Activated naive CD4-positive, alpha-beta T cell treated with anti-CD3 and anti-CD28 coated beads for 36 hours (primary cell): ENCODE measurements at places on chromosomes 2 and 18. TPM values are rescaled to one million over a fixed set of nuclear protein-coding genes. Genes with fewer than 3 reads are reported as not detected.

- no peak for DNase-seq
Observed at GRCh38 chr2:44953499-44953883, 12.0 kb downstream of the SIX3 start.

DNA sequence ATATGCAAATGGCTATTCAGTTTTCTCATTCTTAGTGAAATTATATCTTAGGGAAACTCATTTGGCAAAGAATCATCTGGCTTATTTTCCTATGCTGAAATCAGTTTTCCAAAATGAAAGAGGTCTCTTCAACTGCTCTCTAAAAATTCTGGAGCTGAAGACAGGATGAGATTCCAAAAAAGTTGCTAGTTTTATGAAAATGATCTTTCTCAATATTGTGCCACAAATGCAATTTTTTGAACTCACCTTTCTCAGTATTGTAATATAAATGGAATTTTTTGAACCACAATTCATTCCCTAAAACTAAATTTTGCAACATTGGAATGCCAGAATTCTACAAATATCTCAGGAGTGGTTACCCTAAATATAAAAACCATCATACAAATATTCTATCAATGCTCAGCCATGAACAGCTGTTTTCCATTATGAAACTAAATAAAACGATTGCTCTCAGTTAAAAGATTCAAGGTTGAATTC, 147.7 kb upstream of the PKDCC start:
- DNase-seq = no peak

Gene ASB18
- total RNA-seq = not detected

- no peak for DNase-seq
Observed at GRCh38 chr2:9021563-9022211, 18.2 kb upstream of the MBOAT2 start.

DNA sequence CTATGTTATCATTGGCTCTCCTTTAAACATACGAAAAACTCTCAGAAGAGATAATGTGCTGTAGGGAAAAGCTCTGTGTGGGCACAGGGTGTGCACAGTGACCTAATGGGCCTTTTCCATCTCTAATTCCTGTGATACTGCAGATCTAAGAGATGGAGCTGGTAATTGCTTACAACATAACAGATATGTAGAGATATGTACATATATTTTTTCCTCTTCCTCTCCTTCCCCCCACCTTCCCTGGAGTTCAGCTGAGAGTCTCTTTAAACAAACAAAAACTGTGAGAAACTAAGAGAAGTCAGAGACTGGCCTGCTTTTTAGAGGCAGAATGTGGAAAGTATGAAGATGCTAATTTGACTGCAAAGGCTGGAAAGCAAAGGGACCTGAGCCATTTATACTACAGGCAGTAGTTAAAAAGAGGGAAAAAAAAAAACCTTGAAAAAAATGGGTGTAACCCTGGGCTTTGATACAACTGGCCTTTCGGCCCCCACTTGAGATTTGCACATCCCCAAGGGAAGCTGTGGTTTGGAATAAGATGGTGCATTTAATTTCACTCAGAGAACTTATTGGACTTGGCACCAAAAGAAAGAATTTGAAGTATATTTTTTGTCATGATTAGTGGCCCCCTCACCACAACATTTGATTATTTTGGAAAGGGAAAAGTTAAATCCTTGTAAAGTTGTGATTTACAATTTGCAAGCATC, 502.2 kb upstream of the ZEB2 start:
- DNase-seq = no peak

GRCh38 chr18:24018299-24018886, 3.8 kb downstream of the TTC39C start:
- peak; percentile 45 for DNase-seq

Gene KIF1A
- 8.4 TPM for total RNA-seq

GRCh38 chr2:137724912-137725311, 239.4 kb upstream of the HNMT start:
- DNase-seq = no peak

DNA sequence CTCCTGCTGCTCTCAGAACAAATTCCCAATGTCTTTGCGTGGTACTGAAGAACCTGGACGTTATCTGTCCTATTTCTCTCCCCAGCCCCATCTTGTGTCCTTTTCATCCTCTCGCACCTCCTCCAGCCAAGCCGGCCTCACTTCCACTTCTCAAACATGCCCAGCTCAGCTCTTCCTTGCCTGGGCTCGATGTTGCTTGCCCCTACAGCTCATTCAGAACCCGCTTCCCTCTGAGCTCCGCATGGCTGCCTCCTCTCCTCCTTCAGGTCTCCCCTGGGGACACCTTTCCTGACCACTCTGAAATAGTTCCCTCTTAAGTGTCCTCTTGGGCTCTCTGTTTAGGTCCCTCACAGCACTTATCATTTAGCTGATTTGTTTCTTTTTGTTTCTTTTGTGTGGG, 6.7 kb upstream of the SMARCAL1 start:
- no peak for DNase-seq

DNA sequence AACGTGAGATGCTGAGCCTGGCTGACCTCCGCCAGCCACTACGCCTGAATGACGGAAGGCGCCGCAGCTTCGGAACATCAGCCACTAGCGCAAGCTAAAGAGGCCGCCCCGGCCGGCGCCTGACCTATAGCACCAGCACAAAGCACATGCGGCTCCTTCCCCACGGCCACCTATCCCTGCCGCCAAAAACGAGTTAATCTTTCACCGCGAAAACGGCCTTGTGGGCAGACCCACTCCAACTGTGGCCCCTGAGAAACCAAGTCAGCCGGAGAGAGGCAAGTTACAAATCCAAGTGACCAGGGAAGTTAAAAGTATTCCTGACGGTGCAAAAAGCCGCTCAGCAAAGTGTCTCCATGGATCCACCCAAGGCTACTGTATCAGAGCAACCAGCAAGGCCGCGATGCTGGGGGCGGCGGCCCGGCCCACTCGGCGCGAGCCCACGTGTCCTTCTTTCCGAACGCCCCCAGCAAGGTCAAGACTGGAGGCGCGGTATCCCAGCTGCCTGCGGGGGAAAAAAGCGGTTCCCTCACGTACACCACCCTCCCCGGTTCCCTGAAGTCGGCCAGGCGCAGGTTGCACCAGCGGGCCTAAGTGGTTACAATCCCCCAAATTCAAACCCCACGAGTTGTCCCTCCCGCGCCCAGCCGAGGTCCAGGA, 575 bp downstream of the HSPD1 start:
- DNase-seq = peak; percentile 68

Gene ASPRV1
- 0.41 TPM for total RNA-seq

- DNase-seq = no peak
Observed at GRCh38 chr2:68684197-68684596, 40.8 kb downstream of the PROKR1 start.

DNA sequence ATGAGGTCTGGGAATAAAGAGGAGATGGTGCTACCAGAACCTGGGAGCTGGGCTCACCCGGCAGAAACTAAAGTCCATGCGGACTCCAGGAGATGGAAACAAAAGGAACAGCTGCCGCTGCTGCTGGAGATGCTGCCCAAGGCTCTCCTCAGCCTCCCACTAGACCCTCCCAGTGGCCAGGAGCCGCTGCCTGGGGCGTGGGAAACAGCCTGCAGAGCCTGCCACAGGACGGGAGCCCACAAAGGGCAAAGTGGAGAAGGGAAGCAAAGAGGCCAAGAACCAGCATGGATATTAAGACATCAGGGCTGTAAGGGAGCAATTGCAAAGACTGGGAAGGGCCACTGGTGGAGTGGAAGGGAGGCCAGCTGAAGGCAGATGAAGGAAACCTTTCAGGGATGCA, 179.6 kb downstream of the NCK2 start:
- no peak for DNase-seq

GRCh38 chr2:36650031-36650829, 46.3 kb upstream of the VIT start:
- DNase-seq = peak; percentile 18

Gene RAB6D
- total RNA-seq = not detected

- peak; percentile 61 for DNase-seq
Observed at GRCh38 chr2:201254081-201254730, 6.1 kb upstream of the CASP8 start.

GRCh38 chr18:48009116-48009745, 78.8 kb upstream of the SMAD2 start:
- DNase-seq = no peak

DNA sequence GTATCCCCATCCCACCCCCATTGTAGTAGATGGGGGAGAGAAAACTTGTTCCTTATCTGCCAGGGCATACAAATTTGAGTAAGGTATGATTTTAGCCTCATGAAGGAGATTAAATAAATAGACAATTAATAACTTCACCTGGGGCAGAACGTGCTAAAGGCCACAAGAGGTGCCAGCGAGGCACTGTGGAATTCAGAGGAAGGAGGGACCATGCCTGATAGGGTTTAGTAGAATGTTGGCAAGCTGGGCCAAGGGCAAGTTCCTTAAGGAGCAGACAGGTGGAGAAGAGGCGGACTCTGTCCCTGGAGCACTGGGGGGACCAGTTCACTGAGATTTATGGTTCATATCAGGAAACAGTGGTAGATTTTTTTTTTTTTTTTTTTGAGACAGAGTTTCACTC, 22.5 kb downstream of the STAMBP start:
- DNase-seq = no peak
